ENCODE measurements at places on chromosomes 4 and X.

DNA sequence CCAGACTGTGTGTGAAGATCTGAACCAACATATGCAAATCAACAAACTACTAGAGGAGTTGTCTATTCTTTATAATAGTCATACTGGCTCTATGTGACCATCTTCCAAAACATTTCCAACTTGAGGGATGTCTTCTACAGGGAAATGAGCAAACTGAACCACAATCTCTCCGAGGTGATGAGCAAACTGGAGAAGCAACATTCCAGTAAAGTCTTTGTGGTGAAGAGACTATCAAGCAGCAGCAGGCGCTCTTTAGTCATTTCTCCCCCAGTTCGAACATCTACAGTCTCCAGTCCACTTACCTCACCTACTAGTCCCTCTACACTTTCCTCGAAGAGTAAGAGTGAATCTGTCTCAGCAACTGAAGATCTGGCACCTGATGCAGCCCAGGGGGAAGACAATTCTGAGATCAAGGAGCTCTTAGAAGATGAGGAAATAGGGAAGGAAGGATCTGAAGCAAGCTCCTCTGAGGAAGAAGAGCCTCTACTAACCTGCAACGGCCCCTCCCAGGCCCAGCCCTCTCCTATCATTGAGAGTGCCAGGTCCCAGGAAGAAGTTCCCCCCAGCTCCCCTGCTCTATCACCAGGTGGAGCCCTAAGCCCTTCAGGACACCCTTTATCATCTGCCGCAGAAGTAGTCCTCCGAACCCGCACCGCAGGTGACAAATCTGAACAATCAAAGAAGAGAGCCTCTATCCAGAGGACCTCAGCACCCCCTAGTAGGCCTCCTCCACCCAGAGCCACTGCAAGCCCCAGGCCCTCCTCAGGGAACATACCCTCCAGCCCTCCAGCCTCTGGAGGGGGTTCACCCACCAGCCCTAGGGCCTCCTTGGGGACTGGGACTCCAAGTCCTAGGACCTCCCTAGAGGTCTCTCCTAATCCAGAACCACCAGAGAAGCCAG, 98.1 kb downstream of the HNRNPD start:
- no peak for DNase-seq

GRCh38 chrX:17930850-17931249, 69.8 kb upstream of the RAI2 start:
- no peak for DNase-seq

GRCh38 chr4:122170775-122171174, 18.6 kb downstream of the BLTP1 start:
- DNase-seq: no peak

GRCh38 chr4:17358241-17358640, 153.6 kb downstream of the QDPR start:
- no peak for DNase-seq

DNA sequence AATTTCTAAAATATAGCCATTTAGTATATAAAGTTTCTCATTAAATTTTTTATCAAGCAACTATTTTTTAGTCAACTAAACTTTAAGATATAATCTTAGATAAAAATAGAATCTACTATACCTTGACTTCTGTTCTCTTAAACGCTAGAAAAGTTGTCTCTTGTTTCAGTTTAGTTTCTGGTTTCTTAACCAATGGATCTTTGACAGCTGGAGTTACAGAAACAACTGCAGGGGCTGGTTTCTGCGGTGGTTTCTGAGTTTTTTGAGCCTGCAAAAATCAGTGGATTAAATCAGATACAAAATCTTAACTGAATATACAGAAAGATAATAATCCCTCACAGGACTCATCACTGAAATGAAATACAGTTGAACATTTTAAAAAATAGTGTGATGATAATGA, 21.9 kb downstream of the INTS12 start:
- no peak for DNase-seq

DNA sequence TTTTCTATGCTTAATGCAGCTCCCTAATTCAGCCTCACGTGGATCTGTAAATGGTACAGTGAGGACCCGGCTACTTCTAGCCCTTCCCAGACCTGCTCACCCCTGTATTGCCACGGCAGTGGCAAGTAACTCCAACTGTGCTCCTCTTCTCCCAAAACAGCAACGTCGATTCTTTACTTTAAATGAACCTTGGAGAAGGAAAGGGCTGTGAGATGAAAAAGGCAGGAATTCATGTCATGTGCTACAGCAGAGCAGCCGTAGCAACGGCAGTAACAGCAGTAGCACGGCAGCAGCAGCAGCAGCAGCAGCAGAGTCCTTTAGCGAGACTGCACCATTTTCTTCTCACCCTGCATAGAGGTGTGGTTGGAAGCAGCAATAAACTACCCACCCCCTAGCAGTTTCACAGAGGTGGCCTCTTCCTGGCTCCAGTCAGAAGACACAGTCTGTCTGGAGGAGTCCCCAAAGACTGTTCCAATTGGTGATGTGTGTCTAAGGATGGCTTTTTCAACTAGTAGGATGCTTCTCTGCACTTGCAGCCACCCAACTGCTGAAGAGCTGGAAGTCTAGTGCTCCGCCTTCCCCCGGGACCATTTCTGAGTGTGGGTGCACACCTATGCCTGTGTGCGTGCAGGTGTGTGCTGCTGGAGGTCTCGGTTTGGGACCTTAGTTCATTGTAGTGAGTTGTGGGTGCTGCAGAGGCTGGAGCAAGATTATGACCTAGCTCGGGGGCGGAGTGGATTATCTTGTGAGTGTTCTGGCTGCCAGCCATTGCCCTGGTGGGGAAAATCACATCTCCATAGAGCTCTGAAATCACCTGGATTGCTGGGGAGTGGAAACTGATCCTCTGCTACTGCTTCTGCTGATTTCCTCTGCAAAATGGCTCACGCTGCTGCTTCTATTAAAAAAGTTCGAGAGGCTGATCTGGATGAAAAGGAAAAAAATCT, 67.2 kb downstream of the ANK2 start:
- DNase-seq: no peak

GRCh38 chr4:153205757-153206156, 1.5 kb downstream of the TRIM2 start:
- no peak for DNase-seq

DNA sequence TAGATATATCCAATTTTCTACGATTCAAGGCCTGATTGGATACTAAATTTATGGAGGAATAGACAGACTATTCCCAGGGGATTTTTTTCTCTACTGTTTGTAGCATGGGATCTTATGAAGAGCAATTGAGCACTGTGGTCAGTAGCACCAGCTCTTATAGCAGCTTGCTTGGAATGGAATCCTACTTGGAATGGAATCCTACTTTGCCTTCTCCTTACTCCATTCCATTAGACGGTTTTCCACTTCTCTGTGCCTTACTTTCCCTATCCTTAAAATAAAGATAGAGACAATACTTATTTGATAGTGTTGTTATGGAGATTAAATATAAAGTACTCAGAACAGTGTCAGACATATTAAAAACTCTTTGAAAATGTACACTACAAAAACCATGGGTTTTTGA, 133.5 kb downstream of the BTC start:
- DNase-seq: no peak

DNA sequence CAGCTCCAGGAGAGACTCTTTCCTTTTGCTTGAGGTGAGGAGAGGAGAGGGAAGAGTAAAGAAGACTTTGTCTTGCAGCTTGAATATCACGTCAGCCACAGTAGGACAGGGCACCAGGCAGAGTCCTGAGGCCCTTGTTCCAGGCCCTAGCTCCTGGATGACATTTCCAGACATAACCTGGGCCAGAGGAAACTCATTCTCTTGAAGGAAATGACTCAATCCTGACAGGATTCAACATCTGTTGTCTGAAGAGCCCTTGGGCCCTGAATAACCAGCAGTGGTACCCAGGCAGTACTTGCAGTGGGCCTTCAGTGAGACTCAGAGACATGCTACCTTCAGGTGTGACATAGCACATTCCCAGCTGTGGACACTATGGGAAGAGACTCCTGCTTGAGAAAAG, 62.8 kb downstream of the FGF16 start:
- DNase-seq: no peak

DNA sequence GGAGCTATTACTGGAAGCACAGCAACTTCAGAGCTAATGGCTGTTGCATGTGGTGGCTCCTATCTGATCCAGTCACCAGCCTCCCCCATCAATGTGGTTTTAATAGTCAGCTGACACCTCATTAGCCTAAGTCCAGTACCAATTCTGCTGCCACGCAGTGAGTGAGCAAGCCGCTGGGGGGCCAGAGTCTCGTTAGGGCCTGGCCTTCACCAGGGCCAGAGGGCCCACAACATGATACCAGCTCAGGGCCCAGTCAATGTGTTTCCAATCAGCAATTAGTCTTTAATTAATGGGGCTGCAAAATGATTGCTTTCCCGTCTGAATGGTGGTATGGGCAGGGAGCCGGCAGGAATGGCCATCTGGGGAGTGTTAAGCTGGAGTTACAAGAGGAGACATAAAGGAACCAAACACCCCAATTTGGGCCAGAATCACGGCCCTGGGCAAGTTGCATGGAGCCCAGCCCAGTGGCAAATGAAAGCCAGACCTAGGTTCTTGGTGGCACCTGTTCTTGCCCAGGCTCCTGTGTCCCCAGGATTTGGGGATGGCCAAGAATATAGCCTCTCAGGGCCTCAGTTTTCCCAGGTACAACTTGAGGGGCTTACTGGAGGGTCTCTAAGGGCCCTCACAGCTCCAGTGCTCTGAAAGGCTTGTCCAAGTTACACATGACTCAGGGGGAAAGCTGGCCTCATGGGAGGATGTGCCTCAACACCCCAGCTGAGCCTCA, 119.2 kb downstream of the EFNB1 start:
- no peak for DNase-seq

- DNase-seq: peak; percentile 29
These were observed 124.2 kb upstream of the MBNL3 start for GRCh38 chrX:132612821-132613564.

DNA sequence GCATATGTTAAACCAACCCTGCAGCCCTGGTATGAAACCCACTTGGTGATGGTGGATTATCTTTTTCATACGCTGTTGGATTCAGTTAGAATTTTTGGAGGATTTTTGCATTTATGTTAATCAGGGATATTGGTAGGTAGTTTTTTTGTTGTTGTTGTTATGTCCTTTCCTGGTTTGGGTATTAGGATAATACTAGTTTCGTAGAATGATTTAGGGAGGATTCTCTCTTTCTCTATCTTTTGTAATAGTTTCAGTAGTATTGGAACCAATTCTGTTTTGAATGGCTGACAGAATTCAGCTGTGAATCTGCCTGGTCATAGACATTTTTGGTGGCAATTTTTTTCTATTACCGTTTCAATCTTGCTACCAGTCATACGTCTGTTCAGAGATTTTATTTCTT, 305.4 kb downstream of the IDS start:
- no peak for DNase-seq

- DNase-seq: no peak
These were observed 1180.2 kb upstream of the ADGRL3 start for GRCh38 chr4:60019946-60020345.

DNA sequence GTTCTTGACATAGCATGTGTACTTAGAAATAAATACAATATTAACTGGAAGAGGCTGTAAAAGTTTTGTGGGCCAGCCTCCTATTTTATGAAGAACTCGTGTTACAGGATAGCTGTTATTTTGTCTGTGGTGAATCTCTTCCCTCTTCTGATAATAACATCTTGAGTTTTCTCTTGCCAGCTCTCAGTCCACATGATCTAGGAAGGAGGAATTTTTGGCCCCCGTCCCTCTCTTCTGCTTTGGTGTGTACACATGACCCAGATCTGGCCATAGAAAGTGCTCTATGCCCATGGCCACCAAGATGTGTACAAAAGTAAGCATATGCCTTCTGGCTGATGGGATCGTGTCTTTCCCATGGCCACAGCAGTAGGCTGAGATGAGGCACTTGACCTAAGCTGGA, 108.0 kb upstream of the LEF1 start:
- DNase-seq: no peak

DNA sequence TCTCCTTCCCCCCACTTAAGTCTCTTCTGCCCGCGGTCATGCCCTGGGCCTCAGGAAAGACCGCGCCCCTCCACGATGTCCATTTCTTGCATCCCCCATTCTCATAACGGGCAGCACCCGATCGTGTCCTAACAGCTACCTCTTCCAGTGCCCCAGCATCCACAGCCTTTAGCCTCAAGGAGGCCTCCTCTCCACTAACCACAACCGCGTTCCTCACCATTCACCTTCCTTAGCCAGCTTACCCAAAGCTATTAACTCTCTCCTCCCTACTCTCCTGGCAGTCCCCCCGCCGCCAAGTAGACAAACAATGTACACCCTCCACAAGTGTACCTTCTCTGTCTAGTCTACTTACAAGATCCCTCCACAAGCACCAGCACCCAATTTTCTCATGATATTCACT, 58.6 kb upstream of the PAGE5 start:
- DNase-seq: no peak

DNA sequence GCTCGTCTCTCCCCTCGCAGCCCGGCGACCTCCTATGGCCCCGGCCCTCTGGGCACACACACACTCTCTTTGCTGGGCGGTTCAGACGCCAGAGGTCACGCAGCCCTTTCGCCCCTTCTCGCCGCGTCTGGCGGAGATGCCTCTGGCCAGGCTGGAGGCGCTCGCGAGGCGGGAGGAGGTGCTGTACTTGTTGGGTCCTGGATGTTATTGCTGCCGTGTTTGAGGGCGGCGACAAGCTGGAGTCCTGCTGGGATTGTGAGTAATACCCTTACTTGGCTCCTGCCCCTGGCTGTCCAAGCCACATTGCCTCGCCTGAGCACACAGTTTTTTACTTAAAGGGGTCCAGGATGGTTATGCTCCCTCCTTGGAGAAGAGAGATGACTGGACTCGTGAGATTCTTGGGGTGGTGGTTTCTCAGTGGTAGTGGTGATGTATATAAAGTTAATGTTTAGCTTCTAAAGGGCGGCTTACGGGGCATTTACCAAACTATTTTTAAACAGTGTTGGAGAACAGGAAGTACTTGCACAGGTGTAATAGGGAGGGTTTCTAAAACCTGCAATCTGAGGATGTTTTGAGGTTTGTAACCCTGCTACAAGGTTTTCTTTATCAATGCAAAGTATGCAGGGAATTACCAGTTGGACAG, 572 bp downstream of the USP53 start:
- DNase-seq: peak; percentile 63

DNA sequence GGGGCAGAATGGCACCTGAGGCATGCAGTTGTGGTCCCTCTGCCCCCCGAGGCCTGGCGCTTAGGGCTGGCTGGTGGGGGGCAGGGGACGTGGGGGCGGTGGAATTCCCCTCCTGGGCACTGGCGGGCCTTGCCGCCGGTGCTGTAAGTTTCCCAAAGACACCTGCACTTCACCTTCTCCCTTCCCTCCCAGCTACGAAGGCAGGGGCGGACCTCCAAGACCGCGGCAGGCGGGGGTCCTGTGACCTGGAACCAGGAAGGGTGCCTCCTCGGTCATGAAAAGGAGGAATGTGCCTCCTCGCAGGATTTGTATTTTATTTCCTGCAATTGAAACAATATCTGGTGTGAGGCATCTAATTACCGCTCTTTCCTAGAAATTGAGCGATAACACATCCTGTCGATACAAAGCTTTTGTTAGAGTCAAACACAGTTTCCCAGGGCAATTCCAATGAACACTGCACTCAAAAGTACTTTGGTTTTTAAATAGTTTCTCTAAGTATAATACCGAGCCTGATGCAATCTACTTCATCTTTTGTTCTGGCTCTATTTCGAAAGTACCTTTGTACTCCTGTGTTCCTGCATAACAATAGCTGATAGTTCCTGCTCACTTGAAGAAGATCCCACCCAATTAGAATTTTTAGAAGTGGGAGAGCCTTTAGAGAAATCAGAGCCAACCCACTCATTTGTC, 12.3 kb upstream of the ADRA2C start:
- no peak for DNase-seq

- no peak for DNase-seq
These were observed 56.1 kb downstream of the TSPAN5 start for GRCh38 chr4:98602270-98602669.

- no peak for DNase-seq
These were observed 33.0 kb downstream of the GEMIN8 start for GRCh38 chrX:13996650-13997049.

GRCh38 chr4:144342949-144343760, 202.6 kb upstream of the GYPA start:
- no peak for DNase-seq

Measured in DMS 273 treated with DMSO at 0.1 percent for 48 hours (cell line).